ENCODE measurements at places on chromosomes 6 and 20. TPM values are rescaled to one million over a fixed set of nuclear protein-coding genes. Genes with fewer than 3 reads are reported as not detected.

The ANKRD60 gene
- polyA plus RNA-seq = not detected

The SDCBP2 gene
- 4.2 TPM for polyA plus RNA-seq

The COX7A2 gene
- 666 TPM for polyA plus RNA-seq

The SLC17A3 gene
- polyA plus RNA-seq = not detected

The TBC1D20 gene
- polyA plus RNA-seq = 31.0 TPM

The GSTA1 gene
- 0.45 TPM for polyA plus RNA-seq

The MCHR2 gene
- not detected for polyA plus RNA-seq

The PPP1R16B gene
- polyA plus RNA-seq = 0.34 TPM

The POPDC3 gene
- 48.6 TPM for polyA plus RNA-seq

The NOX3 gene
- polyA plus RNA-seq = not detected

The HLA-DMB gene
- polyA plus RNA-seq = not detected

The GPSM3 gene
- 6.8 TPM for polyA plus RNA-seq

The TMC2 gene
- not detected for polyA plus RNA-seq

The IL17F gene
- not detected for polyA plus RNA-seq

The TNNC2 gene
- 0.83 TPM for polyA plus RNA-seq

The DPM1 gene
- polyA plus RNA-seq = 122 TPM

The SGK2 gene
- not detected for polyA plus RNA-seq

The TMEM217 gene
- 4.4 TPM for polyA plus RNA-seq

The SNRPB2 gene
- 101 TPM for polyA plus RNA-seq

The BAK1 gene
- 37.1 TPM for polyA plus RNA-seq
